Stimulated activated CD4-positive, alpha-beta T cell treated with anti-CD3 and anti-CD28 coated beads, Interleukin-12 subunit alpha, Interleukin-12 subunit beta, amount 100 ng/mL, for 24 hours (primary cell): ENCODE measurements at places on chromosomes 3 and 15.

GRCh38 chr15:77446840-77447390 is 26.2 kb downstream of the HMG20A start:
- DNase-seq = no peak

- no peak for DNase-seq
These were observed 843 bp downstream of the ATG7 start for GRCh38 chr3:11272906-11273574.

DNA sequence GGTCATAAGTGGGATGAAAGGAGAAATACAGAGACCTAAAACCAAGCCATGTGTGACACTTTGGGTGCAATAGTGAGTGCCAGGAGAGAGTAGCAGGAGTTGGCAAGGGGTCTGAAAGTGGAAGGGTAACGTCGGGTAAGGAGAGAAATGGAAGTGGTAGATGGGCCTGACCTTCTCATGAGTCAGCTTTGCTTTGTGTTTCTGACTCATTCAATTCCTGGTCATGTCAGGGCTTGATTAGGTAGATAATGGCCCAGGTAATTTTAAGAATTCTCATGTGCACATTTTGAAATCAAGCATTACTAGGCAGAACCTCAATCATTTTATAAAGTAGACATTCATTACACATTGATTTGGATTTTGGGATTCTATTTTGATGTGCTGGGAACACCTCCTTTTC is 262.5 kb downstream of the SOX2 start:
- no peak for DNase-seq

DNA sequence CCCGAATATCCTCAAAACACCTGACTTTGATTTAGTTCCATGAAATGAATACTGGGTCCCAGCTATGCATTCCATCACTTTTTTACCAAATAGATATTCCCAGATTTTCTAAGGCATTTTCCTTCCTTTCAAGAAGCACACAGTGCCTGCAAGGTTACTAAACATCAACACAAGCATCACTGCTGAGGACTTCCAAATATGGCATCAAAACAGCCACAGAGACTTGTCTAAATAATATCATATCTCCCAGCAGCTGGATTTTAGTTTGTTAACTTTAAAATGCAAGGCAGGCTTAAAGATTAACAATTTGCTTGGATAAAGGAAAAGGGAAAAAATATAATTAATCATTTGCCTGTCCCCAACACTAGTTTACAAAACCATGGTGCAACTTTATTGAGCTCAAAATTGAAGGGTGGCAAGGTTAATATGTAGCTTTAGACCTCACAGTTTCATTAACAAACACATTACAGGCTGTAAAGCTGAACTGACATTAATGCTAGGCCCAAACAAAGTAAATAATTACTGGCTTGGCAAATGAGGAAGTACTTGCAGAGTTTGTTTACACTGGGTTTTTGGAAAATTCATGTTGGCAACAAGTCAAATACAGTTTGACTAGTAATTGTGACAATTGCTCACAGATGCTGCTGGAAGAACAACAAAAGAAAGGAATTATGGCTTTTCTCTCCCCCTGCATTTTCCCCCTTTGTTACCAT is 401.7 kb upstream of the CDIN1 start:
- DNase-seq = no peak

- DNase-seq = no peak
These were observed 9.9 kb downstream of the ZIC1 start for GRCh38 chr3:147418808-147419701.

DNA sequence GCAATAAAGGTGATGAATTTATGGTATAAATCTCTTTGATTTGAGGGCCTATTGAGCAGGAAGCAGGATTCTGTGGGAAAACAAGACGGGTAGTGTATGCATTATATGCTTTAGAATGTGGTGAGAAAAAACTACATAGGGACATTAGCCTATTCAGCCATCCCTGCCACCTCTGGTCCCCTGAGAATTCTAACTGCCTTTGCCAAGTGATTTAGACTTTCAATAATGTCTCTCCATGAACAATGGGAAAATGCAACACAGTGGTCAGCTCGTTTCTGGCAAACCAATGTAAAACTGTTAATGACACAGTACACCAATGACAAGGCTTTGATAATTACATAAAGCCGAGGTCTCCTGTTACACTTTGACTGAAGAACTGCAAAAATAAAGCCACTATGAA is 314.7 kb upstream of the CNTN4 start:
- DNase-seq = no peak

DNA sequence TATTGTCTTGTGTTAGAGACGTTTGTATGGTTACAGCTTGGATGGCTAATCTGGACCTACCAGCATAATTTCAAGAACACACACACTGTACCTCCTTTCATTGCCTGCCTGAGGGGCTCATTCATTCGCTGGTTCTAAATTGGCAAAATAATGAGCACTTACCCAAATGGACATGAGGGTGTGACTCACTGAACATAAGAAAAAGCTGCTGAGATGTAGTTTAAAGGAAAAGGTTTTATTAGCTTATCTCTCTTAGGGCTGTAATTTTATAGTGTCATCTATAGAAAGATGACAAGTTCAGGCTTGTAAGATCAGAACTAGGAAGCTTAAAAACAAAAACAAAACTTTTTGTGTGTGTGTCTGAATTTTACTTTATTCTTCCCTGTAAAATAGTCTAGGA is 120.7 kb upstream of the WNT7A start:
- no peak for DNase-seq

DNA sequence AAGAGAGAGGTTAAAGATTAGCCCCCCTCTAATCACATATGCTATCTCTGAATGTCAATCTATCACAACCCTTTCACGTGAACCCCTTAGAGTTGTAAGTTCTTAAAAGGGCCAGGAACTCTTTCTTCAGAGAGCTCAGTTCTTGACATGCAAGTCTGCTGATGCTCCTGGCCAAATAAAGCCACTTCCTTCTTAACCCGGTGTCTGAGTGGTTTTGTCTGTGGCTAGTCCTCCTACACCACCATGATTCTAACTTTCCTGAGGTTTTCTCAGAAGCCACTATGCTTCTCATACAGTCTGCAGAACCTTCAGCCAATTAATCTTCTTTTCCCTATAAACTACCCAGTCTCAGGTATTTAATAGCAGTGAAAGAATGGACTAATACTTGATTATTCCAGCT is 231.1 kb upstream of the CNTN6 start:
- DNase-seq = no peak

DNA sequence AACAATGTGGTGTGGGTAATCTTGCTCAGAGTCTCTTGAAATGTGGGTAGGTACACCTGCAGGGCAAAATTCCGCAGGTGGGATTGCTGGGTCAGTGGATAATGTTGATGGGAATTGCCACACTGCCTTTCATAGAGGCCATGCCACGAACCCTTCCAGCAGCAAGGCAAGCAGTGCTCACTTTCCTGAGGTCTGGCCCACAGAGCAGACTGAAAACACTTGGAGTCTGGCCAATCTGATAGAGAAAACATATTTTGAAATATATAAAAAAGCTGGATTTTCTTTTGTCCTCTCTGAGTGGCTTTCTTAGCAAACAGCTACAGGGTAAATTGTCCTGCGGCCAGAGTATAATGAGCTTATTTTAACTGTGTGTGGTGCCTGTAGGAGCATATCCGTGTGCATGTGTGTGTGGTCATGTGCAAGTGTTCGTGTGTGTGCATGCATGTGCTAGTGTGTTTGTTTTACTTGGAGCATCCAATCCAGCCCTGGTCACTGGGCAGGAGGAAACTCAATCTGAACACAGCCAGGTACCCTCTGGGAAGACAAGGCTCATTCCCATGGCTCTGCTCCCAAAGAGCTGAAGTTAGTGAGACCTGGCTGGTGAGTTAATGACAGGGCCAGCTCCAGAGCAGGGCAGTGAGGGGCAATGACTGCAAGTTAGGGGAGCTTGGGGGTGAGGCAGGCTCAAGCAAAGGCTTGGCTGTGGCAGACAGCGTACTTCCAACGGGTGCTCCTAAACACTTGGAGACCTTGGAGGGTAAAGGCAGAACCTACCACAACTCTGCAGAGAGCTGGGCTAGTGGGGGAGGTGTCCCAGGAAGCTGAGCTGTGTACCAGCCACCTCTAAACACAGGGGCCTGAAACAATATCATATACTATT is 91.3 kb downstream of the PLXNA1 start:
- no peak for DNase-seq

DNA sequence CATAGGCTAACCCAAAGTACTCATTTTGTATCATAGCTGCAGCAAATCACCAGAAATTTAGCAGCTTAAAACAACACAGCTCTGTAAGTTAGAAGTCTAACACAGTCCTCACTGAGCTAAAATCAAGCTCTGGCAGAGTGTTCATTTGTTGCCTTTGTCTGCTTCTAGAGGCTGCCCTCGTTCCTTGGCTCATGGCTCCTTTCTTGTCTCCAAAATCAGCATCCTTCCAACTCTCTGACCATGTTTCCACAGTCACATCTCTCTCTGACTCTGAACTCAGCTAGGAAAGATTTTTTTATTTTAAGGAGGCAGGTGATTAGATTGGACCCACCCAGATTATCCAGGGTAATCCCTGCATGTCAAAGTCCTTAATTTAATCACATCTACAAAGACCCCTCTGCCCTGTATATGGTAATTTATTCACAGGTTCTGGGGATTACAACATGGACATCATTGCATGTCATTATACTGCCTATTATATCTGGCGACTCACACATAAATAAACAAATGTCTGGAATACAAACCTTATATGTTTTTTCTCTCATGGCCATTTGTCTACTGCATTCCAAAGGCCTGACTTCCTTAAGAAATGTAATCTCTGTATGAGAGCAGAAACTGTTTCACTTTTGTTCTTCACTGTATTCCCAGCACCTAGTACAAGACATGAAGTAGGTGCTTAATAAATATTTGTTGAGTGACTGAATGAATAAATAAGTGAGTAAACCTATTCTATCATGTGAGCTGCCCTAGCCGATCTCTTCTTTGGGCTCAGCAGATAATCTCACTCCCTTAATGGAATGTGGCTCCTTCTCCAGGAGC is 15.1 kb upstream of the UACA start:
- DNase-seq = no peak

GRCh38 chr3:18389108-18389733 is 35.9 kb downstream of the SATB1 start:
- no peak for DNase-seq

GRCh38 chr3:74331711-74332110 is 282.7 kb downstream of the CNTN3 start:
- no peak for DNase-seq

DNA sequence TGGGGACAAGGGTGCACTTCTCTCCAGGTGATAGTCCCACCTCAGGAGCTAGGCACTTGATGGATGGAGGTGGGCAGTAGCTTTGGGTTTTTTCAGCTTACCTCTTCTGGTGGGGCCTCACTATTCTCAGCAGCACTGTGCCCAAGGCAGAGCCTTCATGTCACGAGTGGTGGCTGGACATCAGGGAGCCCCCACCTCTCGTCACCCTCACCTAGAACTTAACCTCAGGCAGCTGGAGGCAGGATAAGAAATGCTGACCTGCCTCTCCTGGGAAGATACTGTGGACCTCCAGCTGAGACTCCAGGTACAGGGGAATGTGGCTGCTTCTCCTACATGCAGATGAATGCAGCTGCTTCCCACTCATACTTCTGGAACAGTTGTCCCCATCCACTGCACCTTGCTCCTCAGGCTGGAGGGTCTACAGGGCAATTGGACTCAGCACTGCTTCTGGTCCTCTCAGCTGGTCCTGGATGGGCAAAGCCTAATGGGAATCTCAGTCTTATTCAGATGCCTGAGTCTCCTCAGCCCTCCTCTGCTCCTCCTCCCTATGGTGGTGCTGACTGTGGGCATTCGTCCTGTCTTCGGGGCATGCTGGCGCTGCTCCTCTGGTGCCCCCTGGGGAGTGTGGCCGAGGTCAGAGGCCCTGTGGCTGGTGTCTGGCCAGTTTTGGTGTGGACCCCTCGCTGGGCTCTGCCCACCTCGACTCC is 129.9 kb downstream of the KLF13 start:
- DNase-seq = no peak

DNA sequence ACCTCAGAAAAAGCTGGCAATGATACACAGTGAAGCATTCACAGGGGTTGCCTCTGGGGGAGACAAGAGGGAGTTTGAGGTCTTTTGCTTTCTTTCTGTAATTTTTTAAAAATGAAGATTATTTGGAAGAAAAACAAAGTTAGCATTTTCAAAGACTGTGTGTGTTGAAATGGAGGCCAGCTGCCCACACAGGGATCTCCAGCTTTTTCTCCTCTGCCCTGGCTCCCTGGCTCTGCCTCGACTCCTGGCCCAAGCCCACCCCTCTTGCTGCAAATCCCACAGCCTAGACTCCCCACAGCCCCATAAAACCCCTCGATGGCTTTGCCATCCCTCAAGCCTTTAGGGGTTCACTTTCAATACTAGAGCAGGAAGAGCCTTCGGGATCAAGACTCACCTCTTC is 68.4 kb downstream of the LINGO1 start:
- no peak for DNase-seq

- DNase-seq = no peak
These were observed 219.3 kb downstream of the ZBBX start for GRCh38 chr3:167160781-167161180.

GRCh38 chr3:15783361-15783969 is 14.3 kb downstream of the ANKRD28 start:
- no peak for DNase-seq

DNA sequence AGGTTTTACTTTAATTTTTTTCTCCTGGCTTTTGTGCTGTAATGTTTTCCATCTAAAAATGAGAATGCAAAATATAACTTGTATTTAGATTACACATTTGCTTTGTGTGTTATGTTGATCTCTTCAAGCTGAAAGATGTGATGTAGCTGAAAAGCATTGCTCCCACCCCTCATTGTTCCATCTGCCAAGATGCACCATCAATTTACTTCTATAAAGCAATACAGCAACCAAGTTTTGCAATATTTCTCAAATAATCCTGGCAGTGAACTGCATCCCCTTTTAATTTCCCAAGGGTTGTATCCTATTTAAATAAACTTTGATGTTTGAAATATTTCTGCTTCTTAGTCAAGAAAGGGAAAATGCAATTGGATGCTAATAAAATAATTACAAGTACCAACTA is 52.6 kb upstream of the DUT start:
- no peak for DNase-seq

- no peak for DNase-seq
These were observed 32.6 kb upstream of the GABRB3 start for GRCh38 chr15:26805470-26805869.

GRCh38 chr3:102194760-102195159 is 240.1 kb upstream of the ZPLD1 start:
- DNase-seq = no peak

- DNase-seq = no peak
These were observed 48.6 kb upstream of the KLF13 start for GRCh38 chr15:31278061-31278445.

GRCh38 chr15:48385031-48385830 is 54.0 kb downstream of the DUT start:
- no peak for DNase-seq

GRCh38 chr3:185279587-185280138 is 25.8 kb upstream of the EHHADH start:
- DNase-seq = no peak
